Mammary epithelial cell (primary cell): ENCODE measurements at places on chromosomes 7 and 10. TPM values are rescaled to one million over a fixed set of nuclear protein-coding genes. Genes with fewer than 3 reads are reported as not detected.

- DNase-seq: no peak
Observed at GRCh38 chr7:15845461-15845860, 159.0 kb upstream of the MEOX2 start.

SUGCT gene
- 12.3 TPM for total RNA-seq

GRCh38 chr10:51319173-51319435 is 244.8 kb downstream of the PRKG1 start:
- DNase-seq: no peak

HOXA11 gene
- total RNA-seq: 0.17 TPM

STEAP1B gene
- 0.17 TPM for total RNA-seq
